ENCODE measurements at places on chromosomes 4 and X. TPM values are rescaled to one million over a fixed set of nuclear protein-coding genes. Genes with fewer than 3 reads are reported as not detected.

The ADRA2C gene
- total RNA-seq: 0.28 TPM

The INTS6L gene
- total RNA-seq: 3.9 TPM

The CACNA1F gene
- not detected for total RNA-seq

The NXF3 gene
- not detected for total RNA-seq

Data from IMR-90 (cell line).